ENCODE measurements at places on chromosomes 5 and 9.

DNA sequence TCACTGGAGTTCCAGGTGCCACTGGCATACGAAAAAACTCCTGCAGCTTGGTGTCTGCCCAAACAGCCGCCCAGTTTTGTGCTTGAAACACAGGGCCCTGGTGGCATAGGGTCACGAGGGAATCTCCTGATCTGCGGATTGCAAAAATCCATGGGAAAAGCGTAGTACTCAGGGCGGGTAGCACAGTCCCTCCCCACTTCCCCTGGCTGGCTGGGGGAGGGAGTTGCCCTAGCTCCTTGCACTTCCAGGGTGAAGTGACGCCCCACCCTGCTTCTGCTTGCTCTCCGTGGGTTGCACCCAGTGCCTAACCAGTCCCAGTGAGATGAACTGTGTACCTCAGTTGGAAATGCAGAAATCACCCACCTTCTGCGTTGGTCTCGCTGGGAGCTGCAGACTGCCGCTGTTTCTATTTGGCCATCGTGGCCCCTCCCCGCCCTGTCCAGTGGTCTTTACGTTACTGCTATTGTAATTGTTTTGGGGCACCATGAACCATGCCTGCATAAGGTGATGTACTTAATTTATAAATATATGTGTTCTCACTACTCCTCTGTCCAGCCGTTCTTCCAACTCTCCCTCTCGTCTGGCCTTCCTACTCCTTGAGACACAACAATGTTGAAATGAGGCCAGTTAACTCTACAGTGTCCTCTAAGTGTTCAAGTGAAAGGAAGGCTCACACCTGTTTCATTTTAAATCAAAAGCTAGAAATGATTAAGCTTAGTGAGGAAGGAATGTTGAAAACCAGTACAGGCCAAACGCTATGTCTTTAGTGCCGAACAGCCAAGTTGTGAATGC, 65.9 kb downstream of the CCDC171 start:
- no peak for DNase-seq

GRCh38 chr9:71884005-71884404, 27.0 kb downstream of the ABHD17B start:
- no peak for DNase-seq

DNA sequence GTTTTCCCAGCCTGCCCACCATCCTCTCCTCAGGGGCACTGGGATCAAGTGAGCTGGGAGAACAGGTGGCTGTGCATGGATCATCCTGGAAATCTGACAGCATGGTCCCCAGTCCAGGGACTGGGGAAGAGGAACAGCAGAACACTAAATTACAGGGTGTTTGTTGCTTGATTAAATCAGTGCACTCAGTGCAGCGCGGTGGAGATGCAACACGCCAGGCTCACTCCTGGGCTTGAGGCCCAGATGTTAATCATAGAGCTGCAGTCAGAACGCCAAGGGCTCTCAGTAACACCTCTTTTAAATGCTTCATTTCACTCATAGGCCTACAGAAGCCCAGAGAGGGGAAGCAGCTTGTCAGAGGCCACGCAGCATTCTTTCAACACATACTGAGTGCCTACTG, 14.2 kb upstream of the LARP1 start:
- DNase-seq, result no peak

GRCh38 chr5:149217803-149218155, 53.9 kb upstream of the AFAP1L1 start:
- no peak for DNase-seq

DNA sequence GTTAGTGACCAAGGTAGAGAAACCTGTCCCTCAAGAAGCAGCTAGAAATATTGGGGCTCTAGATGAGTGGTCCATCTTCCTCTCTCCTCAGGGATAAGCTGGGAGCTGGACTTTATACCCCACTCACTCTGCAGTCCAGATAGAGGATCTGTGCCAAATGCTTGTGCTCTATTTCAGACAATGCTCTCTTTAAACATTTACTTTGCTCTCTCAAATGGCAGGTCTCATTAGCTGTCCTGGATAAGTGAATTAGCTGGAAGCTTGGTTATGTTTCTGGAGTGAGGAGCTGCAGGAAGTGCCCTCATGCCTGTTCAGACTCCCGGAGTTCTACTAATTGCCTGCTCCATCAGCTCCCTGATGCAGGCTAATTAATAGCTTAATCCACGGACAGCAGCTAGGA, 151.1 kb upstream of the CCDC152 start:
- no peak for DNase-seq

DNA sequence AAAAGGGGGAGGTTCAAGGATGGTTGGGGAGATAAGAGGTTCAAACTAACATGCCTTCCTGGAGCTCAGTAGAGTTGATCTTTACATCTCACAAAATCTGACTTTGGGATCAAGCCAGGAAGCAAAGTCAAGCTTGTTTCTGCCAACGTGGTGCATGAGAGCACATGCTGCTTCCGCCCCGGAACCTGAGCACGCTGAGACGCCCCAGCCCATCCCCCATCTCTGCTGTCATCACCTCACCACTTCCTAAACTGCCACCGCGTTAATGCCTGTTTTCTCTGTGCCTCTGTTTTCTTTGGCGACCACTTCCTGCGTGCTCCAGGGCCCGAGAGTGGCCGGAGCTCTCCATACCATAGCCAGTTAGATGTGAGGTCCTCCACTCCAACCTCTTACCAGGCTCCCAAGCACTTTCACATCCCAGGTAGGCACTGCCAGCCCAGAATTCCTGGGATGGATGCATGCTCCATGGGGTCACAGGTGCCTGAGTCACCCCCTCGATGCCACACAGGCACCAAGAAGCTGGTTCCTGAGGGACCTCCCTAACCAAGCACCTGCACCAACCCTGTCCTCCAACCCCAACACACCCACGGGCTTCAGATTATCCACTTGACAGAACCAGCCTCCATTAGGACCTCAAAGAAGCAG, 31.2 kb upstream of the AFAP1L1 start:
- DNase-seq, result peak; percentile 72

DNA sequence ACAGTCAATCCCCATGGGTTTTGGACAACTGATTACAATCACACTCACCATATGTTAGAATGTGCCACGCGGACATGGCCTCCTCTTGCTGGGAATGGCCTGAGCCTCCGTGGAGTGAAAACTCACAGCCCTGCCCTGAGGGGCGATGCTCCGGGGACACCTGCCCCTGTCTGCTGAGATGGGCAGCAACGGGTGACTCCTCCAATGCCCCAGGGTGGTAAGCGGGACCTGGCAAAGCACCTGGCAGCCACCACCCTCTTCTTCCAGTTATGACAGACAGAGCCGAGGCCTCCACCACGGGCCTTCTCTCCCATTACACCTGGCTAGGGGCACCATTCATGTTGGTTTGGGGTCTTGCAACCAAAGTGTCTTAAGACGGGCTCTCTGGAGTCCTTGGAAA, 94.9 kb upstream of the COL5A1 start:
- DNase-seq, result no peak

- no peak for DNase-seq
These were observed 97.1 kb downstream of the DTWD2 start for GRCh38 chr5:118891252-118891651.

DNA sequence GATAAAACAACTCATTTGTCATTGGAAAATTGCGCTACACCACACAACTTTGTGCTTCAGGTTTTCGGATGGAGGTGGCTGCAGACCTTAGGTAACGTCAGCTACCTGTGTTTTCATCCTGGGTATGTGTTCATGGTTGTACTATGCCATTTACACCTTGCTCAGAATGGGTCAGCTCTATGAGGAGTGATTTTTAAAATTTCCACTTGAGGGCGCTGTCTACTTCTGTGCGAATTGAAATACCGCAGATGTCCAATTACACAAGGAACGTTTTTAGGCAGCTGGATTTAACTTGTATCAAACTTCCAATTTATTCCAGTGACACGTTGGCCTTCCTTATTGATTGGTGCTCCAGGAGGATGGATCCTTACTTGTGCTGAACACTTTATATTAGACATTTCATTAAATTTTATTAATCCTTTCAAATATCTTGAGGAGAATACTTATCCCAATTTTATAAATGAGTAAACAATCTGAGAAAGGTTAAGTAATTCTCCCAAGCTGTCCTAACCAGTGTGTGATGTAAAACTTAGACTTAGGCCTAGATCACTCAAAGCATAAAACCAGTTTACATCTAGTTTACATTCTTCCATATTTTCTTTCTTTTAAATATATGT, 23.4 kb downstream of the DMRTA1 start:
- DNase-seq, result no peak

DNA sequence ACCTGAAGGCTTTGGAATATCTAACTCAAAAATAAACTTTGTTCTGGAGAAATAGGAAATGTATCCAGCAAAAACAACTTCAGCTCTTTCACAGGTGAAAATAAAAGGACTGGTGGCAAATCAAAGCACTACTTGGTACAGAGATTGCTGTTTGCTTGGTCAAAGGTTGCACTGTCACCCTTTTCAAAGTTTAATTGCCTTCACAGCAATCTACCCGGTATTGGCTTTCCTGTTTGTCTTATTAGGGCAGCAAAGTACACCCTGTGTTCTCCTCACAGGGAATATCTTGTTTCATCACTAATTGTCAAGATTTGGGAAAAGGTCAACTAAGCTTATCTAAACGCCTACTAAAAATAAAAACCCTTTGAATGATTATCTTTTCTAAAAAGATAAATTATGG, 214.1 kb upstream of the ADCY2 start:
- DNase-seq, result no peak

- DNase-seq, result peak; percentile 94
These were observed at the start of gene CEP120 for GRCh38 chr5:123423278-123424149. CEP120 (minus strand) TSS chr5:123423403; CDS start chr5:123422998, 405 bp downstream.

- DNase-seq, result no peak
These were observed 742.1 kb downstream of the MTRR start for GRCh38 chr5:8611067-8611466.

DNA sequence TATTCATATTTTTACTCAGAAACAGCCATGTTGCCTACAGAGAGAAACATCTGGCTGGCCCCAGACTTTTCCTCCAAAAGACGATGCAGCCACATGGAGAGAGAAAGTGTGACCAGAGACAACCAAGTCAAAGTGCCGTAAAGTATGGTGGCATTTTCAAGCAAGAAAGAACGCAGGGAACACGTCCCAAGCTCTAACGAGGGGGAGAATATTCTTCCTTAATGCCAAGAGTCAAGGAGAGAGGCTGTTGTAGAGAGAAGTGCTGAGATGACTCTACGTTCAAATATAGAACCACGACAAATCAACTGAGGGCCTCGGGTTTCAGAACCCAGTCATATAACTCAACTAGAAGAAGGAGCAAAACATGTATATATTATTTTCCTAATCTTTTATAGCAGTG, 55.9 kb downstream of the FNBP1 start:
- DNase-seq, result no peak

DNA sequence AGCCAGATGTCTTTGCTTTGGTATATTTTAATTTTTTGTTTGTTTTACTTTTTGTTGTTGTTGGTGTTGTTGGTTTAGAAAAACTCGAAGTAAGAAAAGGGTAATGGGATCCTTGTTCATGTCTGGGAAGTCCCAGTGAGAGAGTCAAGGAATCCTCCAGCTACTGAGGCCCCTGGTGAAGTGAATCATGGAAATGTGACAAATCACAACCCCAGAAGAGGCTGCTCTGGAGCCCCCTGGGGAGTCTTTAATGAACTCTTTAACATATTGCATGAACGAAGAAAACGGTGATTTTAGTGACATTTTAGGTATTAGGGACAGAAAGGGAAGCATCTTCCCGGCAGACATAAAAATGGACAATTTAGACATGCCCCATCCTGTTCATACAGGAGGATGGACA, 41.3 kb downstream of the TMEM174 start:
- DNase-seq, result no peak

- DNase-seq, result no peak
These were observed 8.7 kb downstream of the PCAT7 start for GRCh38 chr9:94563548-94563947.

DNA sequence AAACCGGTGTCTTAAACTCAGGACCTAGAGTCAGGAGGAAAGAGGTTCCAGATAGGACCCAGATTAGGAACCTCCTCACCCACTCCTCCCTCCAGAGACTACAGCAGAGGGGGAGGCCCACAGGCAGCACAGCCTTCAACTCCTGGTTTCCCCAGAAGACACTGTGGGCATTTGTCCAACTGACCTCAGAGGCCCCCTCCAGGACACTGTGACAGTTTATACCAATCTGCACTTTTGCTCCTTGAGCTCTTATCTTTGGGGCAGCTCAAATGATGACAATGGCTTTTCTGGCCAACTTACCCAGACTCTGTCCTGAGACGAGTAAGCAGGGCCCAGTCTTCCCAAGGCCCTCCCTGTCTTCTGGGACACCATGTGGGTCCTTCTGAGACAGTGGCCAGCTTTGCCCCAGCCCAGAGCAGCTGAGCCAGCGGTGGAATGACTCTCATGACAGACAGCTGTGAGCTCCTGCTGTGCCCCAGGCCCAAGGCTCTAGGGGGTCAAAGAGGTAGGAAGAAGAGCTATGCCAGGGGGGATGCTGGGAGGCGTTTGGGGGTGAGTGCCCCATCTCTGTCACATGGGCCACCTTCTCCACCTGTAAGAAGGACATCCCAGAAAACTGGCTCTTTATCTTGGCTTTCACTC, 14.3 kb downstream of the OR2V2 start:
- DNase-seq, result no peak

- no peak for DNase-seq
These were observed 182.8 kb upstream of the SLC27A6 start for GRCh38 chr5:128782446-128782845.

- DNase-seq, result no peak
These were observed 14.9 kb downstream of the DEPDC1B start for GRCh38 chr5:60685028-60685427.

DNA sequence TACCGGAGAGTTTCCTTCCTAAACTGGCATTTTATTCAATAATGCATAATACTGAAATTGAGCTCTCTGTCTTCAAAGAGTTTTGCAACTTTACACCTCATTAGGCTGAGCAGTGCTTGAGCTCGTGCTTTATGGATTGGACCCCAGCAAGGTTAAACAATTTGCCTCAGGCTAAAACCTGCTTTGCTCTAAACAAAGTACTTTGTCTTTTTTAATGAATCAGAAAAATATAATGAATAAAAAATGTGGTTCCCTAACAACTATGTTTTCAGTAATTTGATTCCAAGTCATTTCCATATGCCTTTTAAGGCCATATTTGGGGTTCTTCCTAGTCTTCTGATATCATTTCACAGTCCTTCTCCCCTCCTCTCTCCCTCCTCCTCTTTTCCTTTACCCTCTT, 20.0 kb downstream of the ZNF366 start:
- no peak for DNase-seq

GRCh38 chr9:14097215-14097614, 216.7 kb downstream of the NFIB start:
- DNase-seq, result no peak

DNA sequence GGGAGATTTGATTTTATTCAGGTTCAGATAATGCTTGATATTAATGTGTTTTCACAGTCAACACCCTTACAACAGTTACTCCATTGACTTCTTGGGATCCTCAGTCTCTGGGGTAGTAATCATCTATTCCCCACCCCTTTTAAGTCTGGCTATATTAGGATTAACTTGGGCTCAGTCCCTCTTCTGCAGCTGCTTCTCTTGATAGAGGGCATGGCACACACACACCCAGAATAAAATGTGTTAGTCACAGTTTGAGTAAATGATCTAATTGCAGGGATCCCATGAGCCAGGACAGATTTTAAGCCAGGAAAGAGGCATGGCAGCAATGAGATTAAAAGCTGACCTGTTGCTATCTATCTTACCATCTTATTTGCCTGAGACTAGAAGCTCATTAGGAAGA, 53.7 kb upstream of the VLDLR start:
- DNase-seq, result no peak

- DNase-seq, result no peak
These were observed 49.6 kb upstream of the PLIN2 start for GRCh38 chr9:19176856-19177255.

All from stimulated activated CD4-positive, alpha-beta T cell treated with anti-CD3 and anti-CD28 coated beads, TNF-alpha, amount 100 ng/mL, for 1 hour (primary cell).